ENCODE measurements at places on chromosomes 5 and 9.

DNA sequence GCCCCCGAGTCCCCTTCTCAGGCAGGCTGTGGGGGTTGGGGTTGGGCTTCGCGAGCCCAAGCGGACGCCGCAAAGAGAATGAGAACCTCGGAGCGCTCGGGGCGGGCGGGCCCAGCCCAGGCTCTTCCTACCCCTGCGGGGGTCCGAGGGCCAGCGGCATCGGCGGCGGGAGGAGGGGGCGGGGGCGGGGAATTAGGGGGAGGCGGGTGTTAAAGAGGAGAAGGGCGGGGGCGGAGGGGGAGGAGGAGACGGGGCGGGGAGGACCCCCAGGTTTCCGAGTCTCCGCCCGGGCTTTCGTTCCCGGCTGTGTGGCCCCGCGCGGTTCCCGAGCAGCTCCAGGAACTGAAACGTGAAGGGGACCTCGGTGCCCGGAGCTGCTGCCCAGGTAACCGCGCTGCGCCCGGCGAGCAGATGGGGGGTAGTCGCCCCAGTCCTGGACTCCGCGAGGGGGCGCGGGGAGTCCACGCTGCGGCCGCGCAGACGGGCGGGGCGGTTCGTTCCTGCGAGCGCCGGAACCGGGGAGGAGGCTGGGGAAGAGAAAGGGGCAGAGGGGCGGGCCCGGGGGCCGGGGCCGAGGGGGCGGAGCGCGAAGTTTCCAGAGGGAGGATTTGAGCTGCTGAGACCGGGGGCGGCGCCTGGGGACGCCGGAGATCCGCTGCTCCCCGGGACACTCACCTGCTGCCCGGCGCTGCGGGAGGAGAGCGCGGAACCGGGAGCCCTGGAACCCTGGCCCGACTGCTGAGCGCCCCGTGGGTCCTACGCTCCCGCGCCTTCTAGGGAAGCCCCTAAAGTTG lies 38.4 kb upstream of the PLEKHG4B start:
- DNase-seq: peak; percentile 46

DNA sequence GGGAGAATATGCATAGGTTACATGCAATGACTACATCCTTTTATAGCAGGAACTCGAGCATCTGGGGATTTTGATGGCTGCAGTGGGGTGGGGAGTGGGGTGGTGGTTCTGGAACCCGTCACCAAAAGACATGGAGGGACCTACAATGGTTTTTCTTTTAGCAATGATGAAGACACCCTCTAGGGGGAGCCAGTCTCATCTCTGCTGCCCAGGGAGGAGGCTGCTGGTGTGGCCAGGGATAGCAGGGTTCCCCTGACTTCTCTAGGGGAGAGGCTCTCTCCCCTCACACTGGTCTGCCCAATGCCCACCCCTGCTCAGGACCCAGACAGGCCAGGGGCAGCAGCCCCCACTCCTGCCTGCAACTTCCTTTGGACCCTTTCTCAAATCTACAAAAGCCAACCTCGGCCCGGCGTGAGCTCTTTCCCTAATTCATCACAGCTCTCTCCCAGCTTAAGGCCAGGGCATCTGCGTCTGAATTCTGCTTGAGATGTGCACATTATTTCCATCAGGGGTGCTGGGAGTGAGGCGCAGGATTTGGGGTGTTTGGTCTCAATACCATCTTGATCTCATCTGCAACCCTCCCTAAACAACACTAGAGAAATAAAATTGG lies 73.6 kb upstream of the RETREG1 start:
- DNase-seq: peak; percentile 89

- peak; percentile 83 for DNase-seq
Measured at GRCh38 chr5:61330845-61331406, 1.1 kb upstream of the ZSWIM6 start.

DNA sequence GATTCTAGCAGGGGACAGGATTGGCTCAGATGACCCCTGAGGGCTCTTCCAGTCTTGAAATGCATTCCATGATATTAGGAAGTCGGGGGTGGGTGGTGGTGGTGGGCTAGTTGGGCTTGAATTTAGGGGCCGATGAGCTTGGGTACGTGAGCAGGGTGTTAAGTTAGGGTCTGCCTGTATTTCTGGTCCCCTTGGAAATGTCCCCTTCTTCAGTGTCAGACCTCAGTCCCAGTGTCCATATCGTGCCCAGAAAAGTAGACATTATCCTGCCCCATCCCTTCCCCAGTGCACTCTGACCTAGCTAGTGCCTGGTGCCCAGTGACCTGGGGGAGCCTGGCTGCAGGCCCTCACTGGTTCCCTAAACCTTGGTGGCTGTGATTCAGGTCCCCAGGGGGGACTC lies 2.9 kb upstream of the MYOZ3 start:
- DNase-seq: no peak

- DNase-seq: no peak
Measured at GRCh38 chr9:118644066-118644465, 725.2 kb downstream of the BRINP1 start.

GRCh38 chr5:32138839-32139493 lies 35.2 kb downstream of the GOLPH3 start:
- no peak for DNase-seq

DNA sequence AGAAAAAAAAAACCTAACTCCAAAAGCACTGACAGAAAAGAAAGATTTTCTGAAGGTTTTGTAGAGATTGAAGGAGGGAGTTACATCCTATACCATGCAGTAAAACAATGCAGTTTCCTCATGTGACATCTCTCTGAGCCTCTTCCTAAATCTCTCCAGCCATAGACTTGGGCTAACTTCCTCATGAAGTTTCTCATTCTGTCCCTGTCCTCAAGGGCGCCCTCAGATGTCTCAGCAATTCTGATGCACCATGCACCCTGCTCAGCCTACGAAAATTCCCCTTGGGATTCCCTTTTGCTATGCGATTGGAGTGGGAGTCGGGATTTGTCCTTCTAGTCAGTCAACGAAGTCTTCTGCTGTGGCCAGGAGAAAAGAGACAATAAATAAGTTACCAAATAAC lies 68.9 kb downstream of the FAT2 start:
- DNase-seq: no peak

GRCh38 chr5:16450163-16450562 lies 15.4 kb downstream of the ZNF622 start:
- DNase-seq: no peak

GRCh38 chr5:171965745-171966144 lies 40.7 kb downstream of the FBXW11 start:
- no peak for DNase-seq
